ENCODE measurements at places on chromosomes 12 and 14.

GRCh38 chr12:31860401-31860800 is 98.8 kb upstream of the RESF1 start:
- DNase-seq, result no peak

DNA sequence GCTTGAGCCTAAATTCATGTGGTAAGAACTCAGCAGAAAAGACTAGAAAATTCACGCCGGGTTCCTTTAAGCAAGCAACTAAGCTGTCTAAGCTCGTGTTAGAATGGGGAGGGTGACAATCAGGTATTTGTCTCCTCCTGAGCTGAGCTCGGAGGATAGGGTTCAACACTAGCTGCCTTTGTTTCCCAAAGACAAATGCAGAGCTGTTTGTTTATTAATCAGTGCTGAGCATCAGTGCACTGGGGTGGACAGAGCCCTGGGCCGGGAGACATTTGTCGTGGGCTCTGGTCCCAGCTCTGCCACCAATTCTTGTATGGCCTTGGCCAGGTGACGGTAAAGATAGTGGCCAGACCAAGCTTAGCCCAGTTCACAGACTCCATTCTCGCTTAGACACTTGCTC is 43.7 kb downstream of the DEGS2 start:
- no peak for DNase-seq

GRCh38 chr12:22858849-22859570 is 234.0 kb downstream of the ETNK1 start:
- no peak for DNase-seq

GRCh38 chr12:15601210-15601800 is 187.9 kb downstream of the EPS8 start:
- no peak for DNase-seq

GRCh38 chr12:24997970-24998582 is 49.2 kb upstream of the BCAT1 start:
- no peak for DNase-seq
